Frontal cortex (tissue), 4 donors: ENCODE measurements at places on chromosomes 6 and 20. TPM values are rescaled to one million over a fixed set of nuclear protein-coding genes. Genes with fewer than 3 reads are reported as not detected.

EPPIN gene
- total RNA-seq, result not detected

COL12A1 gene
- total RNA-seq, result 22.8 TPM

ALDH5A1 gene
- total RNA-seq, result 16.7 TPM

C20orf202 gene
- total RNA-seq, result 0.41 TPM

ULBP1 gene
- total RNA-seq, result 1.6 TPM

LY6G5C gene
- 5.3 TPM for total RNA-seq

ROS1 gene
- not detected for total RNA-seq

PRL gene
- total RNA-seq, result not detected

HLA-DOB gene
- total RNA-seq, result not detected

EYA2 gene
- total RNA-seq, result 2.4 TPM
